A549 treated with Mapracorat at 1 μM for 4 hours (cell line): ENCODE measurements at places on chromosomes 5 and 9. TPM values are rescaled to one million over a fixed set of nuclear protein-coding genes. Genes with fewer than 3 reads are reported as not detected.

Gene TOR1B
- 21.4 to 26.4 TPM (median 24.9 TPM) in 5 replicates for total RNA-seq

Gene SURF4
- total RNA-seq, result 176 to 200 TPM (median 199 TPM) in 5 replicates

Gene SLC1A1
- total RNA-seq, result 0.82 to 1.7 TPM (median 1.1 TPM) in 5 replicates

Gene RORB
- total RNA-seq, result not detected in 5 replicates

Gene UGT3A2
- total RNA-seq, result not detected in 5 replicates

Gene PCDHA1
- total RNA-seq, result 0.06 to 0.23 TPM (median 0.14 TPM) in 5 replicates

Gene OR1Q1
- total RNA-seq, result not detected in 5 replicates
